ENCODE measurements at places on chromosomes 4 and X.

GRCh38 chr4:2042204-2042946 is 16.8 kb upstream of the NAT8L start:
- no peak for DNase-seq

DNA sequence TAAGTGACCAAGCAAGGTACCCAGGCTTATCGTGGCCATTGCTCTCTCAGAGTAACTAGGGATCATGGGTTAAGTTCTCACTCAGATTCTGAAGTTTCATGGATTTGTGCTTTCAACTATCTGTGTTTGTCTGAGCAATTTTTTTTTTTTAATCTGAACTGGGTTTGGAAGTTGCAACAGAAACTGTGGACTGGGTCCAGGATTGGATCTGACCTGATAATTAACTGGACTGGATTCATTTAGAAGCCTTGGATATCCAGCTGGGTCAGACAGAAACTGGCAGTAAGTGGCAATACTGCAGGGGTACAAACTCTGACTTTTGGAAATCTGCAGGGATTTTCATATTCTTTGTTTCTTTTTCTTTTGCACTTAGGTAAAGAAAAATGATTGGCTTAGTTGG is 38.7 kb upstream of the FGF2 start:
- DNase-seq, result no peak

GRCh38 chrX:143082537-143082936 is 56.8 kb downstream of the SPANXN4 start:
- no peak for DNase-seq

DNA sequence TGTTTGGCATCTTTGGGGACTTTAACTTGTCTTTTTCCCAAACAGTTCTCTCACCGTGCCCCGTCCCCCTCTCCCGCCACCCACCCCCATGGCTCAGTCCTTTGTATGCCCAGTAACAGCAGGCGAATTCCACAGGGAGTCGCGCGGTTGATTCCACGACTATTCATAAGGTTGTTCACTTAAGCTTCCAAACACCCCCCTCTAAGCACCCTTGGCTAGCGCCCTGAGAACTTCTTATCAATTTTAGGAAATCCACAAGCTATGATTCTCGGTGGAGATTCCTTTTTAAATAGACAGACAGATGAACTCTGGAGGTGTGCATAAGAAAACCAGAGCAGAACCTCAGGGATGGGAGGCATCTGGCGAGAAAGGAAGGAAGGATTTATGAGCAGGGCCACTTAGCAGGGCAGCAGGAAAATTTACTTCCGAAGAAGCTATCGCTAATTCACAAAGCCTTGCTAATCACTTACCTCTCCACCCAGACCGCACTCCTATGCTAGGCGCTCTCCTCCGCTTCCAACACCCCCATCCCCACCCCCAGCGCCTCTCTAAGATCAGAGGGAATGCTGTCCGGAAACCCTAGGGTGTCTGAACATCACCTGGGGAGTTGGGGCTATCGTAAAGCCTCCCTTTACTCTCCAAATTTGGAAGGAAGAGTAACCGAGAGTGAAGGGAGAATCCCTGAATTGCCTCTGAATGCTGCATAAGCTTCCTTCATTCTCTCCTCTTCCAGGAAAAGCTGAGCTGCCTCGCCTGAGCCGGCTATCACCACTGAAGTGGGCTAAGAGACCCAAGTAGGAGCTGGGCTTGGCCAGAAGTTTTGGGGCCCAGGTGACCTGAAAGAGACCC is 1.7 kb downstream of the UNC5C start:
- DNase-seq, result no peak

DNA sequence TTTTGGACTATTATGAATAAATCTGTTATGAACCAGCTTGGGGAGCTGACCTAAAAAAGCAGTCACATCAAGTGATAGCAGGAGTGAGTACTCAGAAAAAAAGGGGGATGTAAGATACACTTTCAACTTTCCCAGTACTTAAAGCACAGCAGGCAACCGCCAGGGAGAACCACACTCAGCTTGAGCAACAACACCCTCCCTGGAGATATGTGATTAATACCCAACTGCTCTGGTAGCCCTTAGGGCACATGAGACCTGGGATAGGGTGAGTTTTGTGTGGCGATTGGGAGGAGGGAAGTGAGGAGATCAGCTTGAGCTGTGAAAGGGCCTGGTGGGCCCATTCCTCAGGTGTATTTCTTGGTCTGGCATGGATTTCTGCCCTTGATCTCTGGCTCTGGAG is 220.3 kb upstream of the SFRP2 start:
- DNase-seq, result no peak

DNA sequence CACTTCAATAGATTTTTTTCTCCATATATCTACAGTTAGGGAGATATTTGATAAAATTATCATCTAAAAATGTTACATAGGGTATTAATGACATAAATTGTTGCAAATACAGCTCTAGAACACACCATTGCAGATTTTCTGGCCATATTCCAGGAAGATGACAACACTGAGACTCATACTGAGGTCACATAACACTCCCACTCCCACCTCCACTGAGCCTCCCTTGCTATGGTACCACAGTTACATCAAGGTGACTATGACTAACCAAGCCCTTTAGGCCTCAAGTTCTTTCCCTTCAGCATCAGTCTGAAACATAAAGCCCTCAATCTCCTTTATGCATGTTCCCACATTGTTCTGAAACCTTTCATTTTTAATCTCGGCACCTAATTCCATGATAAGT is 932.0 kb upstream of the IGFBP7 start:
- no peak for DNase-seq

- no peak for DNase-seq
Measured at GRCh38 chr4:139221687-139222086, 44.7 kb upstream of the ELF2 start.

- no peak for DNase-seq
Measured at GRCh38 chrX:17028356-17028755, 81.9 kb downstream of the REPS2 start.

DNA sequence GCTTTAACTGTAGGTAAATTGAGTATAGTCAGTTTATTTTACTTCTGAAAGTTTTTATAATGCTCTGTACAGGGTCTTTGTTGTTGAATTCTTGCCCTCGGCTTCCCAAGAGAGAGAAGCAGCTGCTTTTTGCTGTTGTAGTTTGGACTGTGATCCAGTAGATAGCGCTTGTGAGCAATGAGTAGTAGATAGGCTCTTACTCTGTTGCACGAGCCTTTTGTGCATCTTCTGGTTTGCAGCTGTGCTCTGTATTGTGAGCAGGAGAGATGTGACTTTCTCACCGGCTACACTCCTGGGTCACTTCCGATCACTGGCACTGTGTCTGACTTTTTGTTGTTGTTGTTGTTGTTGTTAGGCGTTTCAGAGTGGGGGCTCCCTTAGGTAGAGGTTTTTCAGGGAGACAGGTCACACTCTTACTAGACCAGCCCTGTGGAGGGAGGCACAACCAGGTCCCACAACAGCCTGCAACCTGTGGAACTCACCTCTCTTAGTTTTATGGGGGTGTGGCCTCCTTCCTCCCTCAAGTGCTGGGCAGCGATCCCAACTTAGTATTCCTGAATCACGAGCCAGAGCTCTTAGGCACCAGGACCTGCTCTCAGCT is 822.1 kb upstream of the GALNTL6 start:
- DNase-seq, result no peak

- DNase-seq, result no peak
Measured at GRCh38 chr4:75708218-75708691, 16.1 kb upstream of the USO1 start.

- no peak for DNase-seq
Measured at GRCh38 chr4:180596888-180597483, 1646.2 kb upstream of the TENM3 start.

GRCh38 chr4:140133576-140133975 is 20.4 kb downstream of the MAML3 start:
- DNase-seq, result no peak

GRCh38 chrX:115504167-115504566 is 56.8 kb upstream of the PLS3 start:
- DNase-seq, result no peak

- no peak for DNase-seq
Measured at GRCh38 chrX:30875957-30876356, 13.1 kb downstream of the TAB3 start.

- DNase-seq, result peak; percentile 12
Measured at GRCh38 chrX:101595739-101596419, 21.9 kb downstream of the ARMCX6 start.

GRCh38 chrX:108584617-108585211 is 145.1 kb downstream of the COL4A5 start:
- no peak for DNase-seq

GRCh38 chr4:180794333-180794732 is 1448.9 kb upstream of the TENM3 start:
- DNase-seq, result no peak

GRCh38 chr4:8005033-8005808 is 65.6 kb upstream of the AFAP1 start:
- DNase-seq, result no peak

DNA sequence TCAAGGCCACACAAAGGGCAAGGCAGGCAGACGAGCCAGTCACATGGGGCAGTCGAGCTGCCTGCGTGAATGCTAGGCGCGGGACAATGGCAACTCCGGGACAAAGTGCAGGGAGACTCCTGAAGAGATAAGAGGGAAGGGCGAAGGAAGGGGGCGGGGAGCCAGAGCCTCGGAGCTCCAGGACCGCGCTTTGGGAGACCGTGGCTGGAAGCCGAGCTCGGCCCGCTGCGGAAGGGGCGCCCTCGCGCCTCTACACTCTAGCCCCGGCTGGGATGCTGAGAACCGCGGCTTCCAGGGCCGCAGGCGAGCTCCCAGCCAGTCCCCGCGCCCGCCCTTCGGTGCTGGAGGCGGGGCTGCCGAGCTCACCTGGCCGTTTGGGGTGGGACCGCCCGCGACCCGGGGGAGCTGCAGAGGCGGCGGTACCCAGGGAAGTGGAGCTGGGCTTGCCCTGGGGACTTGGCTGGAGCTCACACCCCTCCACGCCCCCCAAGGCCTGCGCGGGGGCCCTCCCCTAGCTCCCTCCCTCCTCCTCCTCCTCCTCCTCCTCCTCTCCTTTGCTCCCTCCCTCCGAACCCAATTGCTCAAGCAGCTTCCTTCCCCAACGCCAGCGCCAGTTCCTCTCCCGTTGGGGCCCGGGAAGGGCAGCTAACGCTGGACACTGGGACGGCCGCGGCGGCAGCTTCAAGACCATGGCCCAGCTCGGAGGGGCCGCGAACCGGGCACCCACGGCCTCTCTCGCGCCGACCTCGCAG is at the start of gene SOWAHD:
SOWAHD (plus strand) TSS at position 610 of the 752 bp plus-strand sequence; CDS start at position 690, 80 bp downstream.
- DNase-seq, result no peak

- no peak for DNase-seq
Measured at GRCh38 chrX:4656419-4656818, 943.0 kb upstream of the PRKX start.

- no peak for DNase-seq
Measured at GRCh38 chrX:136639506-136640176, 8.3 kb upstream of the CD40LG start.

GRCh38 chr4:116925900-116926457 is 159.4 kb downstream of the TRAM1L1 start:
- no peak for DNase-seq

GRCh38 chrX:122119361-122119760 is 1064.7 kb upstream of the GRIA3 start:
- DNase-seq, result no peak

GRCh38 chr4:183097231-183098018 is 1.6 kb upstream of the WWC2 start:
- DNase-seq, result no peak

DNA sequence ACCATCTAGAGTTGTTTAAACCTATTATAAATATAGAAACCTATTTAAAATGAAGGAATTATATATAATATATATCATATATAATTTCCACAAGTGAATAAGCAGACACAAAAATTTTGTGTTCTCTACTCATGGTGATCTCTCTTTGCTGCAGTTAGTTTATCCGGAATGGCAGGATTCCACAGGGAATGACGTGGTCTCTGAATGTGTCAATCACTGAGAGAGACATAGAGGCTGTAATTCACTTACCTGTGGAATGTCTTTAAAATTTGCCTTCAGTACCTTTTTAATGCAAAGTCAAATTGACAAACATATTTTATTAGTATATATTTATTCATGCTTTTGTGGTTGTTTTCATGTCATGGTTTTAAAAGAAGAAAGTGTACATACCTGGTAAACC is 669.3 kb downstream of the NLGN4X start:
- DNase-seq, result no peak

DNA sequence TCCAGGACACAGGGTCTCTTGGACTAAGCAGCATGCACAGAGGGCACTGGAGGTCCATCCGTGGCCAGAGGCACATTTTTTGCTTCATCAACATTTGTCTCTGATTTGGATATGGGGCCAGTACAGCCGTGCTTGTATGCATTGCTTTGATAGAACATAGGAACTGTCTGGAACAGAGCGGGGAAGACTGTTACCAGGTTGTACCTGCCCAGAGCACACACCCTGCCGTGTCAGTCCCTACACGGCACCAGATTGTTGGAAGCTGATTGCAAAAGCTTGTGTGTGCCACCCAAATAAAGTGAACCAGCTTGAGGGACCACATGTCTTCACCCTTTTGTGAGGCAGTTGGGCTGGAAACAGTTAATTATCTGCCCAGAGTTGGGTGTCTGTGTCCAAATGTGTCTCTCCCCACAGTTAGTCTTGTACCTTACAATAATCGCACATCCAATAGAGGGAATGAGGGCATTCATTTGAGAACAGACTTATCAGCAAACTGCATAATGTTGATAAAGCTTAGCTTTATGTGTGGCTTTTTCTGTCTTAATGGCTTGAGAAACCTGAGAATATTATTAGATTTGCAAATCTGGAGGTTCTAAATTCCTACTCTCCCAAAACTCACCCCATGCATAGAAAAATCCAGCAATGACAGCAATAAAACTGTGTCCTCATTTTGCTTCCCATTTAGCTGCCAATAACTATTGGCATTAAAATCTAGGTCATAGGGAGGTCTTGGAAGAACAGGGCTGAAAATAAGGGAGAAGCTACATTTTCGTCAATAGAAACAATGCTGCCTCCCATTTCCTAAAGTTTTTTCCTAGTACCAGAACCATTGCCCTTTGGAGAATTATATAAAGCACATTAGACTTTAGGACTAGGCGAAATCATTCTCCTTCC is 21.2 kb downstream of the KLF3 start:
- no peak for DNase-seq

- DNase-seq, result peak; percentile 85
Measured at GRCh38 chr4:184538023-184538599, 63.8 kb upstream of the IRF2 start.

DNA sequence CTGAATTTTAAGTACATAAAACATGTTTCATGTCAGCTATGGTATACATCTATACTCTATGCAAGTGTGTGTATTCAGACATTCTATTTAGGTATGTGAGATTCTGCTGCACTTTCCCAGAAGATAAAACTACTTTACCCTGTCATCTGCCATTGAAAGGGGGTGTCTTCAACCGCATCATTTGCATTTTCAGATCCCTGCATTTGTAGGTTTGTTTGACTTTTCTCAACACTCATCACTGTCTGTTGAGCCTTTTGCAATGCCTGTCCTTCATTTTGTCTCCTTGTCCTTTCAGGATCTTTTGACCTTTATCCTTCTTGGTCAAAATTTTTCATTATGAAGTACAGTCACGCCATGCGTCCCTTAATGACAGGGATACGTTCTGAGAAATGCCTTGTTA is 103.5 kb downstream of the TMA16 start:
- DNase-seq, result no peak

GRCh38 chr4:158894826-158895225 is 126.0 kb downstream of the FNIP2 start:
- DNase-seq, result no peak
